ENCODE measurements at places on chromosomes 5 and 9.

DNA sequence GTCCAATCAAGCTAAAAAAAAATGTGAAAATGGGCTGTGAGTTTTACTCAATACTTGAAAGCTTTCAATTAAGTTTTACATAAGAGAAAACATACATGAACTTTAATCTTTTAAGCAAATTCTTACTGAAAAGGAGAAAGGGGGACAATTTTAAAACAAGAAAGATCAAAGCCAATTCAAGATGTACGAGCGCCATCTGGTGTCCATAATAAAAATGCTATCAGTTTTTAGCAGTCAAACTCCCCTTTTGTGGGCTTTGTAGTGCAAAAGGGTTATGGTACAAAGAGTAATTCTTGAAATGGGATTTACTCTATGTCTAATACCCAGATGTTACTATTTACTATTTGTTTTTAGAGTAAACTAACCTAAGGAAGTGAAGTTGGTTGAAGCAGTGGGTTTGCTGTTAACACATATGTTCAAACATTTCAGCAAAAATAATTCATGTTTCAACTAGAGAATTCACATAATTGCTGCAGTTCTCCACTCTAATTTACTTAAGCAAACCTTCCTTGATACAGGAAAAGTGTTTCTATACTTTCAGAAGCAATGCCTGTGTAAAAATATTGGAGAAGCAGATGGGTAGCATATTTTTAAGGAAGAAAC, 228.2 kb upstream of the TYRP1 start:
- peak; percentile 59 for DNase-seq

DNA sequence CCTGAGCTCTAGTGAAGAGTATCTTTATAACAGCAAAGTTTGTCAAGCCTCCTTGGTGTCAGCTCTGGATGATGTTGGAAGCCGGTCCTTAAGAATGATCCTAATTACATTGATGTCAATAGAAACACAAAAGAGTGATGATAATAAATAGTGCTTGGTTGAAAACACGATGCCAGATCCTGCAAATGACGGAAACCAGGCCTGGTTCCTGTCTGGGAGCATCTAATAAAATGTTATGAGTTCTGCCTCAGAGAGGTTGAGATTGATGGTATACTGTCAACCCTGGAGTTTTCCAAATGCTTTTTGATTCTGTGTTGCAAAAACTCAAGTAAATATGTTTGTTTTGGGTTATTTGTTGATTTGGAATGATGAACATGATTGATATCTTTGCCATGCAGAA, 23.3 kb downstream of the HMHB1 start:
- DNase-seq: no peak

- no peak for DNase-seq
Measured at GRCh38 chr5:28574606-28575005, 1536.2 kb upstream of the CDH9 start.

DNA sequence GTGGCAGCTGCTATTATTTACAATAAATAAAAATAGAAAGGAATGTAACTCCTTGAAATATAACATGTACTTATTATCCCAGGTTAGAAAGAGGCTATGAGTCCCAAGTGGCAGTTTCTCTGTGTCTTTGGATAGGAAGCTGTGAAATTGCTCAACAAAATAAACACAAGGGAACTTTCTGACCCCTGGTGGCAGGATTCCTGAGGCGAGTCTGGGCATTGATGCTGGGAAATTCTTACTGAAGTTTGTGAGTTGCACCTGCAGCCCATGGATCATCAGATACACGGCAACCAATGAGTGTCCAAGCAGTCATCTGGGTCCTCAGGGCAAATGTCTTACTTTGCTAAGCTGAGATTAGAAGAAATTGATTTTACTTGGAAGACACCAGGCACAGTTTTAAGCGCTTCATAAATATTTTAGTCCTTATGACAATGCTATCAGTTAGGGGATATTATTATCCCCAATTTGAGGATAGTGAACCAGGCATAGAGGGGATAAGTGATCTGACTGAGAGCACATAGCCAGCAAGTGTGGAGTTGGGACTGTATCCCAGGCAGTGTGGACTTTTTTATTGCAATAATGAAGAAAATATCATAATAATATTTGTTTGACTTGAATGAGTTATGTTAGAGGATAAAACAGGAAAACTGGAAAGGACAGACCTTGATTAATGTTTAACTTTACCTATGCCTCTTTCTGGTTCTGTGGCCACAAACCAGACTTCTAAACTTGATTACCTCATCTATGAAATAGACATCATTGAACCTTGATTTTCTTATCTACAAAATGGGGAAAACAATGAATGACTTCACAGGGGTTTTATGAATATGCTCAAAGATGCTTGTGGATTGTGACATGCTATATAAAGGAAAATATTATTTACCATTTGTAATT, 265.5 kb upstream of the ADAMTSL1 start:
- DNase-seq: peak; percentile 76

DNA sequence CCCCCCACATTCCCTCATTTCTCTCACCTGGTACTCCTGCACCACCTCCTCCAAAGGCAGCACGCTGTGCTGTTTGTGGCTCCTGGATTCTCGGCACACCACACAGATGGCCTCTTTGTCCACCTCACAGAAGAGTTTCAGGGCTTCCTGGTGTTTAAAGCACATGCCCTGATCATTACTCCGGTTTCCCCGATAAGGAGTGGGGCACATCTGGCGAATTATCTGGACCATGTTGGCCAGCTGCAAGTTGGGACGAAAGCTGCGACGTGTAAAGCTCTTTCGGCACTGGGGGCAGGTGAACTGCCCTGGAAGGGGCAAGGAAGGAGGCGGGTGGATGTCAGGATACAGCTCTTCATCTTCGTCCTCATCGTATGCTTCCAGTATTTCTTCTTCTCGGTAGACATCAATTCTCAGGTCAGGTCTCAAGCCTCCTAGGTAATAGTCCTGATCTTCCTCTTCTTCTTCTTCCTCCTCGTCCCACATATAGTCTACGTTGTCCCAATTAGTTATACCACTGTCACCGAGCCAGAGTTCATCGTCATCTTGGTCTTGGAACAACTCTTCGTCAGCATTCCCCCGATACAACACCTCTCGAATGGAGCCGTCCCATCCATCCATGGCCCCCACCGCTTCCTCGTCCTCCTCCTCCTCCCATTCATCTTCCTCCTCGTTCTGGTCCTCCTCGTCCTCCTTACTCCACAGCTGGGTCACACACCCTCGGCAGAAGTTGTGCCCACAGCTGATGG, 796 bp downstream of the TRIM52 start:
- no peak for DNase-seq

DNA sequence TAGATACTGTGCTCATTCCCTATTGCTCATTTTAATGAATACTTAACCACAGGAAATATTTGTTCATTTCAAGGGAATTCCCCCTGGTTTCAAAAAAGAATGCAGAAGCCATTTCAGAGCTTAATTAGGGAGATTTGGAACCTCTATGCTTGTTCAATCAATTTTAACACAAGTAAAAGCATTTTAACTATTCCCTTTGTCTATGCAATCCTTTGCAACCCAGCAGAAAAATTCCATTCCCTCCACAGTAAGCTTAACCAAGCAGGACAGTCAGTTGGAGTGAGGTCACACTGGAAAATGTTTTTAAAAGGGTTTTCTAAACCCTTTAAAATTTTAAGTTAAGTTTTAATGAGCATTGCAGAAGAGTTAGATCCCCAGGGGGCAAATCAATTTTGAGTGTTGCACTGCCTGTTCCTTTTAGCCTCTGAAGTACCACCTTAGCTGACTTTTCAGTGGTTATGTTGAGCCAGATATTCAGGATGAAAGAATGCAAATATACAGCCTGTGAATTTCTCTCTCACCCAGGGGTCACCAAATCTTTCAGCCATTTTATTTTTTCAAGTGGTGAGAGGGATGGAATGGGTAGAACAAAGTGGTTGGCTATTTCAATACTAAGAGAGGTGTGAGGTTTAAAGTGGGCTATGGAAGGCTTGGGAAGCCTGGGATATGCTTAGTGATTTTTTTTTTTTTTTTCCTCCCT, 356.2 kb upstream of the NUDT12 start:
- peak; percentile 68 for DNase-seq

DNA sequence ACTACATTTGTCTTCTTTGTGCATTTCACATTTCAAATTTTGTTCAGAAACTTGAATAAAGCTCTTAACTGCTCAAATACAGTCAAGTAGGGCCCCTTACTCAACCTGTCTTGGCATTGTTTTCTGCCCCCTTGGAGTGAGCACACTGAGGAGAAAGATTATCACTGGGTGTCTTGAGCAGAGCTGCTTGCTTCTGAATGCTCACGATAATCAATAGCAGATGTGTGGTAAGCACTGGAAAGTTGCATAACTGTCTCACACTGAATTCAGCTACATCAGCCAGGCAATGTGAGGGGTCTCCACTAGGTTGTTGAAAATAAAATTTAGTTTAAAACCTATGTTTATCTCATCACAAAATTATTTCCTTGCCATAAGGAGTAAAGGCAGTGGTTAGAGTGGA, 7.8 kb upstream of the TNFAIP8 start:
- DNase-seq: no peak

- DNase-seq: no peak
Measured at GRCh38 chr5:92980491-92980890, 600.5 kb downstream of the NR2F1-AS1 start.

DNA sequence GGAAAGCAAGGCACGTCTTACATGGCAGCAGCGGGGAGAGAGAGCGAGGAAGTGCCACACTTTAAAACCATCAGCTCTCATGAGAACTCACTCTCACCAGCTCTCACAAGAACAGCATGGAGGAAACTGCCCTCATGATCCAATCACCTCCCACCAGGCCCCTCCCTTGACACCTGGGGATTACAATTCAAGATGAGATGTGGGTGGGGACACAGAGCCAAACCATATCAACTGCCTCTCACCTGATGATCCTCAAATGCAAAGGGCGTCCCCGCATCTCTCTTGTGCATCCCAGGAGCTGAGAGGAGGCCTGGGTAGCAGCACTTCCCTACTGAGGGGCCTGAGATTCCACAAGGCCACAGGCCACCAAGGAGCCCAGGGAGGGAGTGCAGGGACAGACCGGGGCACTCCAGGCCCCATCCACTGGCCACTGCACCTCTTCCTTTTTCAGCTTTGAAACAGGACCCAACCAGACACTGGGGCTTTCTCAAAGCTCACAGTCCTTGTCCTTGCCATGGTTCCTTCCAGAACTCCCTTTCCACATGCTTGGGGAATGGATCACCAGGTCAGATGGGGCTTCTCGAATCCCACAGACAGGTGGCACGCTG, 54.5 kb upstream of the IL17B start:
- no peak for DNase-seq

DNA sequence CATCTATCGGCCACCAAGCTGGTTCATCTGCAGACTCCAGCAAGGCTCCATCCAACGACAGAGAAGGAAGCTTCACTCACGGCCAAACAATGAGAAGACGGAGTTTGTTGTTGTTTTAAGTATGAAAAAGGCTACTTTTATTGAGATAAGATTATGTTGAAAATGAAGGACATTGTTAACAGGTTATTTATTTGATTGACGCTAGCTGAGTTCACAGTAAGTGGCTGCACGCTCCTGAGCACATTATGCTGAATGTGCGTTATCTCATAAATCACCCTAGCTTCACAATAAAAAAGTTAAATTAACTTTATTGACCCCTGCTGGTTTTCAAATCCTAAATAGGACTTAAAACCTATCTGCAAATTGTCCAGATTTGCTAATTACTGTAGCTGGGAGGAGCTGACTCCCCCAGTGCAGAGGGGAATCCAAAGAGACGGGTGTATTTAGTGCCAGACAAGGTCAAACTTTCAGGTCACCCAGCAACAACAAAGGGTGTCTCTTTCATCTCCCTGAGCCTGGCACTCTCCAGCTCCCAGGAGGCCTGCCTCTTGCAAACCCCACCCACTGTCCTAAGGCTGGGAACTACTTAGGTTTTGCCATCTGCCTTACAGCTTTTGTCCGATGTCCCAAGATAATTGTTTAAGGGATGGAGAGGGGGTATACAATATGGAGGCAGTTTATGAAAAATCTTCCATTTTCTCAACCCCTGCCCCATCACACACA, 129.2 kb downstream of the ZDHHC21 start:
- peak; percentile 26 for DNase-seq

DNA sequence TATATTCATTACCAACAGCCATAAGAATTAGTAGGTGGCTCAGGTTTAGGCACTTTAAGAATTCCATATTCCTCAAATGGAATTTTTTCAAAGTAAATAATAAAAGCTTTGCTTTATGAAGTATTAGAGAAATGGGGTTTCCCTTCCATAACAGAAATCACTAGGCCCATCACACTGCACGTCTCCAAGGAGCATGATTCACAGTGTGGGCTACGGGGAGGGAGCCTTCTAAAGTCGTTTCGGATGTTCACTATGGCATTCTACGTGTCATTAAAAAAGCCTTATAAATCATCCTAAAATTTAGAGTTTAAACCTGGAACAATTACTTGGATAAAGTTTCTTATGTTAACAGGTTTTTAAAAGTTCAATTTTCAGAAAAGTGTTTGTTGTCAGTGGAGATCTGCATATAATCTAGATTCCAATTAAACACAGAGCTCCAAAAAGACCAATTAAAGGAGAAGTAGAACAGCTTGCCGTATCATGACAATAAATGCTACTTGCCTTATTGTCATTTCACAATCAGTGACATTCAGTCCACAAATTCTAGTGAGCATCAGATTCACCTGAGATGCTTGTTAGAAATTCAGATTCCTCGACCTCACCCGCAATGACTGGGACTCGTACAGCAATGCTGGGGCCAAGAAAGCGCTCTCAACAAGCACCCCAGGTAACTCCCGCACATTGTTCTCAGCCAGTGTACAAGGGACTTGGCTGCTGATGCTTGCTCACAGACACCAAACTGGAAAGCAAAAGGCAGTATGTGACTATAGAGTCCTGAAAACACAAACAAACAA, 115.7 kb downstream of the NFIB start:
- DNase-seq: no peak

DNA sequence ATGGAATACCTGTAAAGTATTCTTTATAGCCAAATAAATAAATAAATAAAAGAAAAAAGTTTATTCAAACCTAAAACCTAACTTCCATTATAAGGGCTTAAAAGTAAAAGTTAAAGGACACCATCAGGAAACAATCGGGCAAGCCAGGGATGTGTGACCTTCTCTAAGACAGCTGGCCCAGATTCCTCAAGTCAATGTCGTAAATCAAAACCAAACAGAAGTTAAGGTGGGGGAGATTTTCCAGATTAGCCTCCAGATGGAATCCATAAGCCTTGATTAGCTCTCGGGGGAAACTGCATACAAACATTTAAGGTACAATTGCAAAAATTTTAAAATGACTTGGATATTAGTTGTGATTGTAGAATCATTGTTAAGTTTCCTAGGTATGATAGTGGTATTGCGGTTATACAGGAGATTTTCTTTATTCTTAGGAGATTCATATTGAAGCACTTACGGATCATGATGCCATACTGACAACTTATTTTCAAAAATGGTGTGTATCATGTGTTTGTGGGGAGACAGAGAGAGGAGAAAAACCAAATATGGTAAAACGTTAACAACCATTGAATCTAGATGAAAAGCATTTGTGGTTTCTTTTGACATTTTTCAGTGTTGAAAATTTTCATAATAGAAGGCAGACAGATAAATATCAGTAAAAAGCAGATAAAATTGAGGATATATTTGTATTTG, 21.5 kb upstream of the MGAT1 start:
- no peak for DNase-seq

DNA sequence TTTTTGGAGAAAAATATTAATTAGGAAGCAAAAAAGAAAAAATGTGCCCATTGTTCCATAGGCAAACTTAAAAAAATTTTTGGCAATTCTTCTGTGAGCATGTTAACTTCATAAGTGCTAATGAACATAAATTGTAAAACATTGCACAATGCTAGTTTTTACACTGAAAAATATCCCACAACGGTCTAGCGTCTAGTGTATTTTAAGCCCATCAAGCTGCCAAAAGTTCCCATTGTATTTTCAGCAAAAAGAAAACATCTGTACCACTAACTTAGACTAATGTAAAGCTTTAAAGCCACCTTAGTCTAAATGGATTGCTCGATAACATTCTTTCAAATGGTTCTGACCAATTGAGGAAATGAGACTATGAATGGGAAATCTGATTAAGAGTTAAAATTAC, 2.8 kb downstream of the NR6A1 start:
- no peak for DNase-seq
